ENCODE measurements at places on chromosomes 6 and 20. TPM values are rescaled to one million over a fixed set of nuclear protein-coding genes. Genes with fewer than 3 reads are reported as not detected.
A peak's percentile ranks its signal among the peaks of the same experiment; 100 is the strongest.

- DNase-seq: no peak
These were observed 49.5 kb downstream of the MYLIP start for GRCh38 chr6:16178351-16178750.

DNA sequence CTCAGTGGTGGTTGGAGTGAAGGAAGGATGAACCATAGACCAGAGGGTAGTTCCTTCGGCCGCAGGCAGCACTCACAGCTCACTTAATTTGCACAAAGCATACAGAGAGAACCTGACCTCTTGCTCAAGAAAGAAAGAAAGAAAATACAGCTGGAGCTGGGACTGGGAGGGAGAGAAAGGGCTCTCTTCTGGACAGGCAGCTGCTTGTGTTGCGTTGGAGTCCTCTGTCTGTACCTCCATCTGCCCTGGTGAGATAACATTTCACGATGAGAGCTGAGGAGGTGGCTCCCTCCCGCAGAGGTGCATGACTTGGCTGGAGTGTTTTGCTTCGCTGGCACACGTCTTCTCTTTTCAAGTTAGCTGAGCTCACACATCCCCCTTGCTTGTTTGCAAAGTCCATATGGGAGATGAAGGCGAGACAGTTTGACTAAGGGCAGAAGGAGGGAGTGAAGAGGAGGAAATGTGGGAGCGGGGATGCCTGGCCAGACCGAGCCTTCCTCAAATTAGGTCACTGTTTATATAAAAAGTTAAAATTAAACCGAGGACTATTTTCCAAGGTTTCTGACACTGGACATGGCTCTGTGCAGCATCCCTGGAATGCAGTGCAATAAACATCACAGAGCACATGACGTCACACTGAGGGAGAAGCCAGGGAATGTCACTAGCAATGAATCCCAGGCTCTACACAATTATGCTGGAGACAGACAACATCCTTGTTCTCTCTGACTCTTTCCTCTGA is 359.4 kb downstream of the CD83 start:
- peaks cover 3% of the 10 kb centered on the region for H3K27me3 ChIP-seq
- no peak overlapping the region for H3K4me3 ChIP-seq
- no peak overlapping the region for H3K27ac ChIP-seq
- H3K36me3 ChIP-seq: no peaks in the 10 kb centered on the region
- DNase-seq: no peak
- H3K4me1 ChIP-seq: peaks cover 9% of the 10 kb centered on the region

DNA sequence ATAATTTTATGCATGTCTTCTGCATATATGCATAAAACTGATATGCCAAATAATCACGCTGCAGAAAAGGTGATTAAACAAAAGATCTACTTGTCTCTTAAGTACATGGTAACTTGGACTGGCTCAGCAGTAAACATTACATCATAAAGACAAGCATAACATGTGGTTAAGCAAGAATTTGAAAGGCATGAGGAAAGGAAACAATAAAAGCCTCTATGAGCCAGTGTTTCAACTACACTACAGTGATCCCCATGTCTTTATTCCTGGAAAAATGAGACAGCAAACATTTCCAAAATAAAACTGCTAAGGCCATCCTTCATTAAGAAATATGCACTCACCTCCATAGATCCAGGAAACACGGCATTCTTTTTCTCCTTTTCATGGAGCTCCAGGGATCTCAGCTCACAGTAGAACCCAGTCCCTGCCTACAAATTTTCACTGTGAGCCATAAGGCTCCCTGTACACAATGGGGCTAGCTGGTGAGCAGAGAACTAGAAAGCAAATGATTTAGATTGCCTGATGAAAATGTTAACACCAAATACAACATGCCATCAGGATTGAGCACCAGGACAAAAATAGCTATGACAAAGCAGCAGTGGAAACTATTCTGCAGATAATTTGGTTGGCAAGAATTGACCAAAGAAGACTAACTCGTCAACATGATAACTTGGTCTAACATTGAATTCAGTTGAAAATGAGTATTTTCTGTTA is 156.1 kb downstream of the COL21A1 start:
- no peak for DNase-seq
- H3K4me3 ChIP-seq: no peak overlapping the region
- H3K4me1 ChIP-seq: no peaks in the 10 kb centered on the region
- H3K27ac ChIP-seq: no peak overlapping the region
- H3K27me3 ChIP-seq: no peaks in the 10 kb centered on the region

GRCh38 chr6:72040111-72040510 is 153.8 kb downstream of the RIMS1 start:
- no peak for DNase-seq
- no peaks in the 10 kb centered on the region for H3K36me3 ChIP-seq
- no peaks in the 10 kb centered on the region for H3K4me1 ChIP-seq
- no peak overlapping the region for H3K4me3 ChIP-seq
- no peak overlapping the region for H3K27ac ChIP-seq

DNA sequence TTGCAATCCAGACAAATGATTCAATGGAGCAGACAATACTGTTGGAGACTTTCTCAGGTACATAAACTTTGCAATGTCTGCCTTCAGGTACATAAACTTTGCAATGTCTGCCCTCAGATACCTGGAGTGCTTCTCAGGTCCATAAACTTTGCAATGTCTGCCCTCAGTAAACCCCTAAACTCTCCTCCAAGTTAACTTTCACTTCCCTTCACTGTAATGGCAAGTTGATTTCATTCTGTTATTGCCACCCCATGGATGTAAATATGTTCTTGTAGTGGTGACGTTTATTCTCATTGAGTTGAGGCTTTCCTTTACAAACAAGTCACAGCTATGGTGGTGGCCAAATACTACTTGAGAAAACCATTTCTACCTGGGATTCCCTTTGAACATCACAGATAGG is 338.8 kb downstream of the EPM2A start:
- no peaks in the 10 kb centered on the region for H3K36me3 ChIP-seq
- H3K27ac ChIP-seq: no peak overlapping the region
- H3K4me3 ChIP-seq: no peak overlapping the region
- DNase-seq: no peak
- no peaks in the 10 kb centered on the region for H3K27me3 ChIP-seq

GRCh38 chr6:142035890-142036289 is 96.8 kb upstream of the GJE1 start:
- H3K27ac ChIP-seq: no peak overlapping the region
- H3K27me3 ChIP-seq: peaks cover 2% of the 10 kb centered on the region
- no peak overlapping the region for H3K4me3 ChIP-seq
- DNase-seq: no peak
- H3K4me1 ChIP-seq: no peaks in the 10 kb centered on the region

DNA sequence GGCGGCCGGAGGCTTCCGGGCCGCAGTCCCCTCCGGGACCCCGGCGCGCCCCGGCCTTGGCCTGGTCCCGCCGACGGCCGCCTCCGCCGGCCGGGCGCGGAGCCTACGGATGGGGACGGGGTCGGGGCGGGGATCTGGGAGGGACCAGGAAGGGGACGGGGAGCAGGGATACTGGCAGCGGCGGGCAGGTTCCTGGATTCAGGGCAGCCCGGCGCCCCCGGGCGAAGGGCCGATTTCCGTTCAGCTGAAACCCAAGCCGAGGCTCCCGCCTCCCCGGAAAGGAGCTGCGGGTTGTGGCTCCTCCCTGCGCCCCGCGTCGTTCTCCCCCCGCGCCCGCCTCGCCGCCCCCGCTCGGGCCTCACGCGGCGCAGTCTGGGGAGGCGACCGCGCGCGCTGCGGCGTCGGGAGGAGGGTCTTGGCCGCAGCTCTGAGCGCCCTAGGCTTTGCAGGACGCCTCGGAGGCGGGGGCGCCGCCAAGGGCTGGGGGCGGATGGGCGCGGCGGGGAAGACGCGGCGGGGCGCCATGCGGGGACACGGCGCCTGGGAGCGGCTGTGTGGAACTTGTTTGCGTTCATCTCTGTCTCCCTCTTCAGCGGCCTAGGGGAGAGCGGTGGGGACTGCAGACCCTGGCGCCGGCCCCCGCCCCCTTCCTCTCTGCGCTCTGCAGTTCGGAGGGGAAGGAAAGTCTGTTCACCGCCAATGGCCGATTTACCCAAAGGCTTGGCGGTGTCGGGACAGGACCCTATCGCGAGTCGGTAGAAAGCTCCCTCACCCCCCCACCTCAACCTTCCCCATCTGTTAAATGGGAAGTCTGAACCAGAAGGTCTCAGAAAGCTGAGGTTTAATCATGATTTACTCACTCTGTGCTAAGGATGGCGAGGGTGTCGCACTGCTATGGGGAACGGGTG is 22.7 kb upstream of the TMEM181 start:
- H3K27me3 ChIP-seq: peaks cover 26% of the 10 kb centered on the region
- H3K4me3 ChIP-seq: peak overlapping the region; percentile 52
- no peaks in the 10 kb centered on the region for H3K36me3 ChIP-seq
- DNase-seq: peak; percentile 48
- H3K4me1 ChIP-seq: no peaks in the 10 kb centered on the region

GRCh38 chr6:30184417-30185031 is 21.2 kb downstream of the TRIM15 start:
- DNase-seq: no peak
- H3K4me1 ChIP-seq: no peaks in the 10 kb centered on the region
- H3K27me3 ChIP-seq: peaks cover 3% of the 10 kb centered on the region
- peaks cover 33% of the 10 kb centered on the region for H3K36me3 ChIP-seq

DNA sequence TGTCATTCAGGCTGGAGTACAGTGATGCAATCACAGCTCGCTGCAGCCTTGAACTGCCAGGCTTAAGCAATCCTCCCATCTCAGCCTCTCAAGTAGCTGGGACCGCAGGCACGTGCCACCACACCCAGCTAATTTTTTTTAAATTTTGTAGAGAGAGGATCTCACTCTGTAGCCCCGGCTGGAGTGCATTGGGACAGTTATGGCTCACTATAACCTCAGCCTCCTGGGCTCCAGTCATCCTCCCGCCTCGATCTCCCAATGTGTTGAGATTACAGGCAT is 86.5 kb downstream of the SERAC1 start:
- H3K4me1 ChIP-seq: no peaks in the 10 kb centered on the region
- DNase-seq: no peak
- H3K27me3 ChIP-seq: no peaks in the 10 kb centered on the region
- no peak overlapping the region for H3K4me3 ChIP-seq
- H3K27ac ChIP-seq: no peak overlapping the region

DNA sequence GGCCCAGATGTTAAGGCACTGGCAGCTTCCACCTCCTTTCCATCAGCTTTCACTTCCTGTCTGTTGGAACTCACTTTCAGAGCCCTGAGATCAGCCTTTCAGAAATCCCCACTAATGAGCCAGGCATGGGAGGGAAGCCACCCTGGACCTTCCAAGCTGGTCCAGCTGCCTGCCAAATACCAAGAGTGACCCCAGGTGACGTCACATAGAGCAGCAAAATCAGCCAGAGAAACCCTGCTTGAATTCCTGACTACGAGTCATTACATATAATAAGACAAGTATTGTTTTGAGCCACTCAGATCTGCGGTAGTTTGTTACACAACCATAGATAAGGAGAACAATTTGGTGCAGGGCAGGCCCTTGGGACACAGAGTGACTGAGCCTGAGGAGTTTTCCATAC is 556.0 kb upstream of the JAG1 start:
- H3K27me3 ChIP-seq: no peaks in the 10 kb centered on the region
- DNase-seq: no peak
- H3K27ac ChIP-seq: no peak overlapping the region
- no peaks in the 10 kb centered on the region for H3K4me1 ChIP-seq
- H3K36me3 ChIP-seq: no peaks in the 10 kb centered on the region

GRCh38 chr6:66896415-66896814 is 1189.4 kb upstream of the EYS start:
- no peak for DNase-seq
- H3K4me1 ChIP-seq: no peaks in the 10 kb centered on the region
- H3K27me3 ChIP-seq: no peaks in the 10 kb centered on the region

GRCh38 chr6:21454262-21454661 is 139.3 kb upstream of the SOX4 start:
- no peaks in the 10 kb centered on the region for H3K4me1 ChIP-seq
- H3K27ac ChIP-seq: no peak overlapping the region
- H3K36me3 ChIP-seq: no peaks in the 10 kb centered on the region

GRCh38 chr6:49835140-49835539 is 31.2 kb downstream of the CRISP1 start:
- H3K27me3 ChIP-seq: no peaks in the 10 kb centered on the region
- no peaks in the 10 kb centered on the region for H3K36me3 ChIP-seq
- no peak overlapping the region for H3K27ac ChIP-seq
- no peak overlapping the region for H3K4me3 ChIP-seq
- no peak for DNase-seq
- no peaks in the 10 kb centered on the region for H3K4me1 ChIP-seq

GRCh38 chr20:36399969-36400545 is 93.9 kb downstream of the DLGAP4 start:
- peaks cover 2% of the 10 kb centered on the region for H3K4me1 ChIP-seq
- H3K36me3 ChIP-seq: no peaks in the 10 kb centered on the region
- peaks cover 19% of the 10 kb centered on the region for H3K27me3 ChIP-seq

DNA sequence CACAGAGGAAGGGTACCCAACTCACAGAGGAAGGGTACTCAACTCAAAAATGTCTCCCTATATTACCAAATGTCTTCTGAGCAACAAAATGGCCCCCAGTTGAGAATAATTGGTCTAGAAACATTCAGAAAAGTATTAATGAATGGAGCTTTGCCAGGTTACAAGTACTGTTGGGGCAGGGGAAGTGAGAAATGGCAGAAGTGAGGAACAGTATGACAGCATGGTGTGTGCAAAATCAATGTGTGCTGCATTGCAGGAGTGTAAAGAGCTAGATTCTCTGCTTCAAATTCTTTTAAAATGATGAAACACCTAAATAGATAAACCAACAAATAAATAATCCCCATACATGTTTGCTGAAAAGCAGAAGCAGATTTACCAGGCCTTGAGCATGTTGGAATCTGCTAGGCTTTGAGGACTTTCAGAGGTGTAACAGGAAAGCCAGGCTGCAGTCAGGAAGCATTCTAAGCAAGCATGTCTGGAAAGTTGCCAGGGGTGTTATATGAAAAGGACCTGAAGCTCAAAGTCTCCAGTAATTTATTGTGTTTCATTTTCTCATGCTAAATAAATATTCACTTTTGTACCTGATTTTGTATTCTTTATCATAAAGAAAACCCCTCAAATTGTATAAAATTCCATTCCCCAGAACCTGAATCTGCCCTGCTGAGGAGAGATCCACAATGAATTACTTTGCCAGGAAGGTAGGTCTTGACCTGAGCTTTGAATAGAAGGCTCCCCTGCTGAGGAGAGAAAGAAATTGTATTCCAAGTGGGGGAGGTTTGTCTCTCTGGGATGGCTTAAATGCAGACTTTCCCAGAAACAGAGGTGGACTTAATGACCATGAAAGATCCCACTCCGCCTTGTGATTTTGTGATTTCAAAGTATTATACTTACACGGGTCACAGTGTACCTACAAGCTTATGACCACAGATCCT is 265.0 kb upstream of the MARCKS start:
- H3K36me3 ChIP-seq: no peaks in the 10 kb centered on the region
- H3K27ac ChIP-seq: no peak overlapping the region
- H3K4me1 ChIP-seq: no peaks in the 10 kb centered on the region
- H3K4me3 ChIP-seq: no peak overlapping the region
- no peaks in the 10 kb centered on the region for H3K27me3 ChIP-seq
- DNase-seq: no peak

EFCAB8 gene
- 0.83 TPM for total RNA-seq

GRM4 gene
- total RNA-seq: not detected

COL21A1 gene
- not detected for total RNA-seq

HLA-DQB2 gene
- total RNA-seq: not detected

HSPA12B gene
- not detected for total RNA-seq

LY6G6D gene
- total RNA-seq: not detected

KCNK15 gene
- 0.71 TPM for total RNA-seq
